Prostate gland (tissue), 2 donors: ENCODE measurements at places on chromosomes 13 and 19. TPM values are rescaled to one million over a fixed set of nuclear protein-coding genes. Genes with fewer than 3 reads are reported as not detected.
A peak's percentile ranks its signal among the peaks of the same experiment; 100 is the strongest.

PABPC3 gene
- total RNA-seq = 0.09 TPM

ACER1 gene
- 5.3 TPM for total RNA-seq

IGFL1 gene
- not detected for total RNA-seq

RNF17 gene
- not detected for total RNA-seq

SKA3 gene
- total RNA-seq = 0.59 TPM

- peak; percentile 54 for DNase-seq
These were observed at the start of gene SSBP4 for GRCh38 chr19:18419195-18419698. Gene SSBP4, plus strand, starts transcription at chr19:18419398. Its CDS starts 251 bp downstream, at chr19:18419649.

DNA sequence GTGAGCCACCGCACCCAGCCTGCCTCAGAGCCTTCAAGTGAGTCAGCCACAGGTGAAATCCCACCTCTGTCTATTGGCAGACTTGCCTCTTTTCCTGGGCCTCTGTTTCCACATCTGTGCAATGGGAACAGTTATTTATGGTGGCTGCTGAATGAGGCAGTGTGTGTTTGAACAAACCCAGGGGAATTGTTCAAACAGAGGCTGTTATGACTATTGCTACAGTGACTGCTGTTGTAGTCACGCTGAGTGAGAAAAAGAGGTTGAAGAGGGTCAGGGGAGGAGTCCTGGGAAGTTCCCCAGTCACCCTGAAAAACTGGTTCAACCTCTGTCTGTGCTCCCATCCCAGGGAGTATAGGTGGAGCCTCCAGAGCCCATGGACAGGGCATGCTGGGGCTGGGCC lies at the start of gene CEACAM19:
CEACAM19 (plus strand) TSS at position 83 of the 400 bp plus-strand sequence. CDS start 450 bp downstream, outside the sequence.
- no peak for DNase-seq

DNA sequence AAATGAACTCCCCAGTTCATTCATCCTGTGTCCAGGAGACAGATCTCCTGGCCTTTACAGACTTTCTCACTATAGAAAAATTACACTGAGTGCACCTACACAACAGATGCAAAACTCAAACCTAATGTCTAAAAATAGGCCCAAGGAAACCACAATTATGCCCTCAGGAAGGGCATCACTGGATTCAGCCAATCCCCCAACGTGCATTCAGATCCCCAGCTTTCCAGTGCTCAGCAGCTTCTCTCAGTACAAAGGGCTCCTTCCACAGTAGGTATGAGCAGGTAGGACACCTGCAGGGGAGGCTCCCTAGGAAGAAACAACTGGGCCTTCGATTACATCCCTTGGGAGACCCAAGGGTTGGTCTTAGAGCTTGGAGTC lies 2.1 kb downstream of the ZNF709 start:
- no peak for DNase-seq

DNA sequence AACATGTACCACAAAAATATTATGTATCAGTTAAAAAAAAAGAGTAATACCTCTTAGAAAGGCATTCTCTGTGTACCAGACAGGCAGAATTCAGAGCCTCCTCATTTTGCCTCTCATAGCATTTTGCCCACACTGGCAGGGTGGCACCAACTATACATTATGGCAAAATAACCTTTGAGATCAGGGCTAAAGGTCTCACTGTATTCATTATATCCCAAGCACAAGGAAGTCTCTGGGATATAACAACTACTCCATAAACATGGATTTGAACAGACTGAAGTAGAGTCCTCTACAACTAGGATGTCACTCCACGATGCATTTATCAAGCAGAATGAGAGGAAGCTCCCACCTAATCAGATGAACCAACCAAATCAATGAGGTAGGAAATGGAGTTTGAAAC lies 10.6 kb downstream of the SUCLA2 start:
- no peak for DNase-seq

- no peak for DNase-seq
These were observed 5.1 kb downstream of the PEX11G start for GRCh38 chr19:7483720-7484201.
